GM23248 (cell line): ENCODE measurements at places on chromosomes 2 and 18.

DNA sequence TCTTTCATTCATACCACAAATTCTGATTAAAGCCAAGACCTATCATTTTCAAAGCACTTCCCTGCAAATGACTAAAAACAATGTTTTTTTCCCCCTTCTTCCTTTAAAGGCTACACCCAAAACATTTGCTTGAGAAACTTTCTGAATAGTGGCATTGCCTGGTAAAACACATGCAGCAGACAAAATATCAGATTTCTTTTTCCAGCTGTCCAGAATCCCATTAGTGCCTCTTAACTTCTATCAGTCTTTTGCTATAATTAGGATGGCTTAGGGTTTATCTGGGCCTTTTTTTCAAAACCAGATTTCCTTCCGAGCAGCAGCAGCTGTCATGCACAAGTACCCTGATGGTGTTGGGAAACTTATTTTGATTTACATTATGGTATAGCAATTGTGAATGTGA lies 50.6 kb downstream of the ALPK2 start:
- DNase-seq, result peak; percentile 41

DNA sequence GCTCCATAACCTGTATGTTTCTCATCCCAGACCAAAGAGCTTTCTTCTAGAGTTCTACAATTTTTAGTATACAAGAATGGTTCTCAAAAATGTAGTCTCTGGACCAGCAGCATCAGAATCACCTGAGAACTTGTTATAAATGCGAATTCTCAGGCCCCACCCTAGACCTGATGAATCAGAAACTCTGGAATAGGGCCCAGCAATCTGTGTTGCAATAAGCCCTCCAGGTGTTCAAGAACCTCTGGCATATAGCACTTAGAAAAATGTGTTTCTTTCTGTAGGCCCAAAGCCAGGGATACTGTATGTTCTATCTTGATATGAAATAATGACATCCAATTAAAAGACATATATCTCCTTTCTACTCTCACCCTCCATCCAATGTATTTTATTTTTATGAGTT lies 10.4 kb downstream of the PAIP2B start:
- no peak for DNase-seq

DNA sequence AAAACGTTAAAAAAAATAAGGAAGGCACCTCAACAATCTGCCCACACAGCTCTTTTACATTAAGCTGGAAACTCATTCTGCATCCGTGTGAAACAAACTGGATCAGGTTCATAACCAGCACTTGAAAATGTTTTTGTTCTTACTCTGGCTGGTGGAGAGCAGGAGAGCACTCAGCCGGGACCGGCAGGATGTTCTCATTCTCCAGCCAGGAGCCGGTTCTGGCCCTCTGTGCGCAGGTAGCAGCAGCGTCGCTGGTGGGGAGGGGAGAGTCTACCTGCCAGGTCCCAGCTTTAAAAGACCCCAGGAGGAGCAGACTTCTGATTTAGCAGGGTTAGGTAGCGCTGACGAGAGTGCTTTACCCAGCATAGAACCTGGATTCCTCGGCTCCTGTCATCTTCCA lies 834.9 kb upstream of the SALL3 start:
- no peak for DNase-seq

DNA sequence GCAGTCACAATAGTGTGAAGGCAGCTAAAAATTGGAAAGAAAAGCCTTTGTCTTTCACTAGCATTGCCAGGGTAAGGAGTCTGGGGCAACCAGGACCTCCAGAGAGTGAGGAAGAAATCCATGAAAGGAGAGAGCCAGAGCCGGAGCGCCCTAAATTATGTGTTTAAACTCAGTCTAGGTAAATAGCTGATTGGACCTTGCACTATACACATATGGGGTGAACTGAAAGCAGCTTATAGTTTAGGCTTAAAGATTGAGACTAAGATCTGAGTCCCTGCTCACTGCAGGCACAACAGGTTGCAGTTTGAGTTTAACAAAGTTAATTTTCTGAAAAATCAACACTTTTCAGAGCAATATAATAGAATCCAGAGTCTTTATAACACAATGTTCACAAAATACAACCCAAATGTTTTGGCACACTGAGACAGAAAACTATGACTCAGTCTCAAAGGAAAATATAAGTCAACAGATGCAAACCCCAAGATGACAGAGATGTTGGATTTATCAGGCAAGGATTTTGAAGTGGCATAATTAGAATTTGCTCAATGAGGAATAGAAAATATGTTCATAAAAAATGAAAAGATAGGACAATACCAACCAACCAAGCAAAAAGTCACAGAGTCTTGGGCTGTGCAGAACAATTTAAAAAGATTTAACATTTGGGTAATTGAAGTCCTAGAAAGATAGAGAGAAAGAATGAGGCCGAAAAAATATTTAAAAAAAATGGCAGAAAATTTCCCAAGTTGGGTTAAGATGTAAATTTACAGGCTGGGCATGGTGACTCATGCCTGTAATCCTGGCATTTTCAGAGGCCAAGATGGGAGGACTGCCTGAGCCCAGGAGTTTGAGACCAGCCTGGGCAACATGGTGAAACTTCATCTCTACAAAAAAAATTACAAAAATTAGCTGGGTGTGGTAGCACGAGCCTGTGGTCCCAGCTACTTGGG lies 39.6 kb downstream of the DOK1 start:
- DNase-seq, result peak; percentile 54

DNA sequence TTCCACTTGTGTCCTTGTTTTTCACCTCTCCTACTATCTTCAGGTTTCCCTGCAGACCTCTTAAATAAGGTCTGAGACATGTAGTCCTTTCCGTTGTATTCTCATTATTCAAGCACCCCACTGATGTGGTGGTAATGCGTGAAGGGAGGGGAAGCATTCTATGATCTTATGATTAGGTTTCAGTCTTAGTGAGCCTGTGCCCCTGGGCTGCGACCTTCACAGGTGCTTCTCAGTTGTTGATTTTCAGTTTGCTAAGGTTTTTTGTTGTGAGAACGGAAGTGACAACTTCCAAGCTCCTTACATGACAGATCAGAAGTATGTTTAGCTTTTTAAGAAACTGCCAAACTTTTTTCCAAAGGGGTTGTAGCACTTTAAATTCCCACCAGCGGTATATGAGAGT lies 41.3 kb downstream of the VPS54 start:
- DNase-seq, result no peak

- DNase-seq, result no peak
These were observed 570.5 kb upstream of the SOX11 start for GRCh38 chr2:5121642-5122041.

DNA sequence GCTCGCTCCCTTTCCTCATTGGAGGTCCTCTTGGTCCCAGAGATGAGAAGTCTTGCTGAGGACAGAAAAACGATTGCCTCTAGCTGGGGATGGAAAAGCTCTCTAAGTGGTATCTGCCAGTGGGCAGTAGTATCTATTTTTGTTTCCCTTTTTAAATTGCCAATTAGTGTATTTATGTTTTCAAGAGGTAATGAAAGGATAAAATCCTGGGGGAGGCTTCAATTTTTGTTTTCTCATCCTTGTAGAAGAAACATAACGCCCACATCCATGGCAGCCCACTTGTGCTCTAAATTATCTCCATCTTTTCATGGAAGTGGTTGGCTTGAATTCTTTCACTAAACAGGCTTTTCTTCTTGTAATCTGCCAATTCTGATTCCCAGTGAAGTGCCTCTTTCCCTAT lies 14.3 kb downstream of the ANKRD29 start:
- no peak for DNase-seq

- no peak for DNase-seq
These were observed 205 bp downstream of the TET3 start for GRCh38 chr2:73984922-73985307.

DNA sequence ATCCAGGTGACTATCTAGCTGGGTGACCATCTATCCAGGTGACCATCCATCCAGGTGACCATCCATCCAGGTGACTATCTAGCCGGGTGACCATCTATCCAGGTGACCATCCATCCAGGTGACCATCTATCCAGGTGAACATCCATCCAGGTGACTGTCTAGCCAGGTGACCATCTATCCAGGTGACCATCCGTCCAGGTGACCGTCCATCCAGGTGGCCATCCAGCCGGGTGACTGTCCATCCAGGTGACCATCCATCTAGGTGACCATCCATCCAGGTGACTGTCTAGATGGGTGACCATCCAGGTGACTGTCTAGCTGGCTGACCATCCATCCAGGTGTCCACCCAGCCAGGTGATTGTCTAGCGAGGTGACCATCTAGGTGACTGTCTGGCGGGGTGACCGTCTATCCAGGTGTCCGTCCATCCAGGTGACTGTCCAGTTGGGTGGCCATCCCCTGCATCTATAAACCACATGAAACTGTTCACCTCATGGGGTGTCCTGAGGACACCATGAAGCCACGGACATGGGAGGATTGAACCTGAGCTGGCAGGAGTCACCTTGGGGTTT lies 305.3 kb downstream of the NDUFA10 start:
- no peak for DNase-seq

- peak; percentile 4 for DNase-seq
These were observed 71.8 kb downstream of the APOB start for GRCh38 chr2:20972110-20972509.

GRCh38 chr2:70902067-70902442 lies 33.6 kb upstream of the ATP6V1B1 start:
- DNase-seq, result no peak

- DNase-seq, result peak; percentile 83
These were observed 3.6 kb upstream of the CAPG start for GRCh38 chr2:85413592-85414420.

GRCh38 chr2:240789051-240789453 lies 31.0 kb downstream of the KIF1A start:
- no peak for DNase-seq

GRCh38 chr2:216888887-216889622 lies 29.2 kb upstream of the TNP1 start:
- DNase-seq, result no peak

- no peak for DNase-seq
These were observed 25.6 kb downstream of the VWC2L start for GRCh38 chr2:214436470-214436869.
